Fibroblast of villous mesenchyme (primary cell): ENCODE measurements at places on chromosomes 1 and 21.
A peak's percentile ranks its signal among the peaks of the same experiment; 100 is the strongest.

DNA sequence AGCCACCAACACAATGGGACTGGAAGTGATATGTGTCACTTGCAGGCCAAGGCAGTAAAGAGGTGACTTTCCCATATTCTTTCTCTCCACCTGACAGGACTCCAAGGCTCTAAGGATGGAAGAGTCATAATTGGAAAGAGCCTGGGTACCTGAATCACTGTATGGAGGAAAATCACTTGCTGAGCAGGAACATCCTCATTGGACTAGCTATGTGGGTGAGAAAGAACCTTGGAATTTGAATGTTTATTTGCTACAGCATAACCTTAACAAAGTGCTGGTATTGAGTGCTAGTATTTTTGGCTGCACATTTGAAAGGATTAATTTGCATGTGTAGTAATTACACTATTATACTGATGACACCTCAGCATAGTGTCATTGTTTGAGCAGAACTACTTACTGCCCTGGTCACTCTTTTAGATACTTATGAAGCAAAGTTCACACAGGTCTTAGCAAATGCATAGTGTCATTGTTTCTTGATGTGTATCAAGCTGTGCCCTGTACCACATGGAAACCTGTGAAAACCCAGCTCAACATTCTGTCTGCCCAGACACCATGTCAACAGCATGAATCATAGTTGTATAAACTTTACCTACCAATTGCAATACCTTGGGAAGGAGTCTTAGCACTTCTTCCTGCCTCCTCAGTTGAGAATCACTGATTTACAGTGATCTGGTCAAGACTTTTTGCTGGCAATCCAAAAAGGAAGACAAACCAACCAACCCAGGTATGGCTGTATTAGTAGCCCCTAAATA is 5.1 kb upstream of the S100A10 start:
- no peak for DNase-seq

- DNase-seq: no peak
These were observed 24.7 kb upstream of the LRRN2 start for GRCh38 chr1:204709960-204710912.

DNA sequence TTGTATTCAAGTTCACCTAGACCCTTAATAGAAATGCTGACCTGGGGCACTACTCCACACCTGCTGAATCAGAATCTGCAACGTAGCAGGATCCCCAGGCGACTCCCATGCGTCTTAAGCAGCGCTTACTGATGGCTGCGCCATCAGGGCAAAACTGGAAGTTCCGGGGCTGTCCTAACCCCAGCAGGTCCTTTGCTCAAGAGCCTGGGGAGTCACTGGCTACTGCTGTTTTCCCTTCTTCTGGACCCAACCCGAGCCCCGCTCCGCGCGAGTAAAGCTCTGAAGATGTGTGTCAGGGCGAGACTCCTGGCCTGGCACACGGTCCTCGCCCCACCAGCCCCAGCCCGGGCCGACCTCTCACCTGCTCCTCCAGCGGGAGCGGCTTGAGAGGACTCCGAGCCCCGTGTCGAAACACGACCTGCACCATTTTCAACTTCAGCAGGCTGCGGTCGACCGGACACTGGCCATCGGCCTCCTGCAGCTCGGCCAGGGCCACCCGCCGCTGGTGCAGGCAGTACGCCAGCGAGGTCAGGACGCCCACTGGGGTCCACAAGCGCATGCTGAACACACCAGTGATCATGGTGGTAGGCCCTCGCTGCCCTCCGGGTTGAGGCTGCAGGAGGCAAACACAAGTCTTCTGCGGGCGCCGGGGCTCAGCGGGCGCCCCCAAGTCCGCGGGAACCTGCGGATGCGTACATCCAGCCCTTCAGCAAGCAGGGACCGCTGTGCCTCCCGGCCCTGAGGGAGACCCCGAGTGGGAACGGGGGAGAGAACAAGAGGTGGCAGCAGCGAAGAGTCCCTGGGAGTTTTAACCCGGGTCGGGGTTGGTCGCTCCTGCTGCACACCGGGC is 630 bp downstream of the ACP6 start:
- DNase-seq: peak; percentile 51

DNA sequence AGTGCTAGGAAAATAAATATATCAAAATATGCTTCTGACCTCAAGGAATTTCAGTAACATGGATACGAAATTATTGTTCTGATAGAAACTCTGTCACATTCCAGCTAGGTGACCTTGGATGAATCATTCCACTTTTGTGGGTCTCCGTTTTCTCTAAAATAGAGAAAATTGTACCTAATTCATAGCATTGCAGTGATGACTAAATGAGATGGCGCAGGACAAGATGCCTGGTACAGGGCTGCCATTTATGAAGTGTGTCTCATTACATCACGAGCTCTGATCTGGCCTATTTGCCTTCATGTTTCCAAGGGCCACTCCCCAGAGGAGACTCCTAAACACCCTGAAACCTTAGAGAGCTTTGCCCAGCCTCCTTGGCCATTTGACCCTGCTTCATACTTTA is 480.0 kb upstream of the USP24 start:
- DNase-seq: no peak

DNA sequence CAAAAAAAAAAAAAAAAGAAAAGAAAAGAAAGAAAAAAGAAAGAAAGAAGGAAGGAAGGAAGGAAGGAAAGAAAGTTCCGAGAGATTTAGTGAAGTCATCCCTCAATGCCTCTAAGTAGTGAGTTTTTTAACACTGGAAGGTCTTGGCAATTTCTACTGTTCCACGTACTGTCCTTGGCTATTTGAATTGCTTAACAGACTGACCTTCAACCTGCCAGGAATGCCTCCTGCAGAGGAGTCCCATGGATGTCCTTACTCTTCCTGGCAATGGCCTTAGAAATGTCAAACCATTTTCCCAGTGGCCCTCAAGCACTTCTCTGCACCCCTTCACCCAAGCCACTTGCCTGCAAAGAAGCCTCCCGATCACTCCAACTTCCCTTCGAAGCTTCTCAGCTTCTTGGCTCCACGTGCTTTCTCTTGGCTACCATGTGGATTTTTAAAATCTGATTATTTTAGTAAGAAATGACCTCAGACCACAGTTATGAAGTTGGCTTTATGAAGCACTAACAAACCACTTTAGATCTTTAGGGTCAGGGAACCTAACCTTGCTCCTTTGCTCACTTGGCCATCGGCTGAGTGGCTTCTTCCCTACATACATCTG is 43.7 kb upstream of the ABCG1 start:
- no peak for DNase-seq

- peak; percentile 56 for DNase-seq
These were observed 9.8 kb downstream of the ERRFI1 start for GRCh38 chr1:8016210-8016894.

GRCh38 chr1:215899901-215900300 is 332.8 kb downstream of the KCTD3 start:
- no peak for DNase-seq

GRCh38 chr1:179630719-179631118 is 39.1 kb downstream of the TDRD5 start:
- no peak for DNase-seq

- no peak for DNase-seq
These were observed 64.4 kb downstream of the SDCCAG8 start for GRCh38 chr1:243320224-243320623.

DNA sequence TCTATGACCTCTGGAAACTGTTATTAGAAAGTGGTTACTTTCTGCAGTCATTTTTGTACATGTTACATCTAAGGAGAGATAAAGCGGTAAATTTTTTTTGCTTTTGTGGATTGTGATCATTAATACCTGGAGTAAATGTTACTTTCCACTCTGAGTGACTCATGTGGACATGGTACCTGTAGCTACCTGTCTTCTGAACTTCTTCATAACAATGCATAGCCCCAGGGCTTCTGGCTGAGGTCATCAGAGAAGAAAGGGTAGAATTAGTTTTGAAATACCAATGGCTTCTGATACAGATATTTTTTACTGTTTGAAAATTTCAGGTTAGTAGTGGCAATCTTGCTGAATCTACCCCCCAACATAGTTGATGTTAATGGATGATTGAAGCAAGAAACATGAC is 489.3 kb downstream of the RWDD3 start:
- no peak for DNase-seq

GRCh38 chr1:116433275-116434257 is 60.5 kb downstream of the ATP1A1 start:
- DNase-seq: peak; percentile 4

GRCh38 chr1:201750120-201750519 is 78.8 kb upstream of the IPO9 start:
- no peak for DNase-seq

DNA sequence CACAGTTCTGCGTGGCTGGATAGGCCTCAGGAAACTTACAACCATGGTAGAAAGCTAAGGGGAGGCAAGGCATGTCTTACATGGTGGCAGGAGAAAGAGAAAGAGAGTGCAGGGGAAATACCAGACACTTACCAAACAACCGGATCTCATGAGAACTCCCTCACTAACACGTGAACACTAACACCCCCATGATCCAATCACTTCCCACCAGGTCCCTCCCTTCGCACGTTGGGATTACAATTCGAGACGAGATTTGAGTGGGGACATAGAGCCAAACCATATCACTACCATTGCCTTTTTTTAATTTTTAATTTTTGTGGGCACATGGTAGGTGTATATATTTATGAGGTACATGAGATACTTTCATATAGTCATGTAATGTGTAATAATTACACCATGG is 23.8 kb upstream of the PPP1R8 start:
- no peak for DNase-seq

DNA sequence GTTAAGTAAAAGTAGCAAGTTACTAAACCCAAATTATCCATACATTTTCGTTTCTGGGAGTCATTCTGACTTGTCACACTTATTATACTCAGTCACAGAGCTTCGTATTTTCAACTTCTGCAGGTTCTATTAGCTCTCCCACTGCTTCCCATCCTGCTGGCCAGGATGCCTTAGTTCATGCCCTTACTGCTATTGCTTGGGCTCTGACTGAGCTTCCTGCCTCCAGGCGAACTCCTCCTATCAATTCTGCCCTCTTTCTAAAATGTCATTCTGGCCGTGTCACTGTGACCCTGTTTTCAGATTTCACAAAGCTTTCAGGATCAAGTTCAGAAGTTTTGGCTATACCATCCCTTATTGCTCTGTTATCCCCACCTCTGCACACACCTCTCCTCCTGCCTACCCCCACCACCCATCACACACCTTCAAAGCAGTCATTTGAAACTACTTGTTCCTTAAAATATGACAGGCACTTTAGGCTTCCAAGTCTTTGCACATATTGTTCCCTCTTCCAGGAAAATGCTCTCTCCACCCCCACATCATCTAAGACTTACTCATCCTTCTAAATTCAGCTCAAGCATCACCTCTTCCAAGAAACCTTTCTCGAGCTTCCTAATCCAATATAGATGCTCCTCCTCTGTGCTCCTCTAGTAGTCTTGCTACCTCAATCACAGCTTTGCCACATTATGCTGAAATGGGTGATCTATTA is 278.0 kb downstream of the BRINP2 start:
- DNase-seq: peak; percentile 5

- no peak for DNase-seq
These were observed 27.1 kb downstream of the TRAF5 start for GRCh38 chr1:211353562-211354212.

DNA sequence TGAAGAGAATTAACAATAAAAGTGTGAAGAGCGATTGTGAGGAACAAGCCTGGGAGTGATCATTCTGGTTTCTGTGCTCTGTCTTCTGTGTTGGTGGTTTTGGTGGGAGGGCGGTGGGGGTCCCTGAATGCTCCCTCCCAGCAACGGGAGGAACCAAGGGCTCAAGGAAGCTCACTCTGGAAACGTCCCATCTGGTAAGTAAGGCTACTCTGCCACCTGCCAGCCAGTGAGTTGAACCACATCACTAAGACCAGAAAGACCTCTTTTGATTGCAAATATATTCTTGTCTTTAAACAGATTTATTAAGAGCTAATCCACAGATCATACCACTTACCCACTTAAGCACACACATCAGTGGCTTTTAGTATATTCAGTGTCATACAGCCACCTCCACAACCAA is 125.0 kb downstream of the PRDM2 start:
- DNase-seq: no peak

- DNase-seq: no peak
These were observed 22.0 kb upstream of the UHMK1 start for GRCh38 chr1:162475539-162476185.

- peak; percentile 86 for DNase-seq
These were observed 14.3 kb upstream of the SKI start for GRCh38 chr1:2213576-2214505.

GRCh38 chr21:38151021-38151645 is 105.7 kb upstream of the KCNJ15 start:
- no peak for DNase-seq

DNA sequence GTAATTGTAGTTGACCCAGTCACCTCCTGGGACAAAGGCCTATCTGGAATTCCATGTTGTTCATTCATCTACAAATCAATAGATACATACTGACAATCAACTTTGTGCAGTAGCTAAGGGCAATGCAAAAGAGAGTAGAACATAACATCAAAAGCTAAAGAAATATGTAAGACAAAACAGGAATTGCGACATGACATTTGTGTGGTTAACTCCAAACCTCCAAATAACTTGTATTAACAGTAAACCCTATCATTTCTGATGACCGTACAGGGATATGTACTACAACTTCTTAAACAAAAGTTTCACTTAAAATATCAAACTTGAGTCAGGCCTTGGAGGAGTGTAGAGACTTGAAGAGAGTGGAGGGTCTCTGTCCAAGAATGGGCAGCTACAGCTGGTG is 317.6 kb downstream of the SPATA17 start:
- DNase-seq: peak; percentile 9

DNA sequence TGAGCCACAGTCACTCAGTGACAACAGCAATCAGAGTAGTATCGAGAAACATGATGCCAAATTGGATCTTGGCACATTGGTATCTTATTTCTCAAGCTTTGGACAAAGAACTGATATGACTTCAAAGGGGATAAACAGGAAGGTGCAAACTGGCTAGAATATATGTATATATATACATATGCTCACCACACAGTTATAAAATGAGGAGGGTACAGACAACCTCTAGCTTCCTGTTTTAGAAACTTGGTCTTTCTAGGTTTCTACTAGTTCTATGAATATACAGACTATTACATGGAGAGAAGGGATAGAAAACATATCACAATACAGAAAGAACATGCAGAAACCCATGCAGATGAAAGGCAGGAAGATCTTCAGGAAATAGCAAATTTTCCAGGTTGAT is 292.1 kb upstream of the SNX7 start:
- DNase-seq: peak; percentile 12

- DNase-seq: no peak
These were observed 17.7 kb downstream of the RGS8 start for GRCh38 chr1:182666706-182667105.

- DNase-seq: no peak
These were observed 2.0 kb upstream of the KRTAP19-7 start for GRCh38 chr21:30563072-30563471.

DNA sequence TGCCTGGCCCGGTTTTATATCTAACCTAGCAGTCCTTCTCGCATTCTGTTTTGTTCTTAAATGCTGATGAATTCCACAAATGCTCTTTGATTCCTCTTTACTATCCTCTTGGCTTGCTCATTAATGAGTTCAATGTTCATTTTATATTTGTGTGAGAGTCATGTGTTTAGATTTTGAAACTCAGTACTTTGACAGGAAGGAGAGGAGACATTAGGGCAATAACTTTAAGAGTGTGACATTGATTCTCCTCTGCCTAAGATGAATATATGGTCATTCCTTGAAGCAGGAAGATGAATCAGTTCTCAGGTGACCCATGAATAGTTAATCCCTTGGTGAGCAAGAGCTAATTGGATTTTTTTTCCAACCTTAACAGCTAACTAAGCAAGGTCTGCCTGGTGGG is 84.1 kb downstream of the MRPS6 start:
- peak; percentile 55 for DNase-seq

- no peak for DNase-seq
These were observed 2.1 kb upstream of the CD58 start for GRCh38 chr1:116572771-116573430.
